Epithelial cell of esophagus (primary cell): ENCODE measurements at places on chromosomes 3 and 15.

GRCh38 chr3:10772271-10773161, 43.5 kb upstream of the SLC6A11 start:
- peak; percentile 66 for DNase-seq

GRCh38 chr3:60600848-60601247, 650.4 kb downstream of the FHIT start:
- no peak for DNase-seq

GRCh38 chr15:92454555-92455105, 60.9 kb downstream of the ST8SIA2 start:
- DNase-seq, result no peak

- no peak for DNase-seq
Observed at GRCh38 chr3:280681-281080, 84.1 kb downstream of the CHL1 start.

- DNase-seq, result peak; percentile 69
Observed at GRCh38 chr15:73704869-73705645, 20.9 kb downstream of the CD276 start.

DNA sequence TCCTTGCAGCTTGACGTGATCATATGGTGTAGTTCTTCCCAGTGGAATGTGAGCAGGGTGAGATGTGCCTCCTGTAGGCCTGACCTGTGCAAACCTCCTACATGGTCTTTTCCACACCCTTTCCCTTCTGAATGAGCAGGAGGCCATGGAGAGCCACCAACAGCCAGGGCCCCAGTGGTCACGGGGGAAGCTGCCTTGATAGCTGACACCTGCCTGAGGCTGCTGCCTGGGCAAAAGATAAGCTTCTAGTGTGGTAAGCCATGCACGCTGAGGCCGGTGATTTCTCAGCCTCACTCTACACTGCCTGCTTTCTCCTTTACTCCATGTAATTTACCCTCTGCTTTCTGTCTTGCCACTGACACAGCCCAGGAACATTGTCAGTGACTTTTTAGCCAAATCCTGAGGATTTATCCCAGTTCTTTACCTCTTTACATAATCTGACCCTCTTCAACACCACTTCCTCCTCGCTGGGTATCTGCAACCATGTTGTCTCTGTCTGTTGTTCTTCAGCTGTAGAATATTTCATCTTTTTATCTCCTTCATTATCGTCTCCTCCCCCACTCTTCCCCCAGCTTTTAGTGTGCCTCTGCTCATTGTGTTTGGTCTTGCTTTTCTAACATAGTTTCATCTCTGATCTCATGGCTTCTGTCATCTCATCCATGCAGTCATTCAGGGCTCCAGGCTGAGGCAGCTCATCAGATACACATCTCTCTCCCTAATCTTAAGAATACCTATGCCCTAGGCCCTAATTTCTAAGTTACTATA, 11.2 kb upstream of the KBTBD12 start:
- no peak for DNase-seq
